Activated naive CD8-positive, alpha-beta T cell treated with anti-CD3 and anti-CD28 coated beads, Interleukin-2, amount 10 ng/mL, durations not matched to agents 7 days and 5 days (primary cell): ENCODE measurements at places on chromosomes 2 and 18. TPM values are rescaled to one million over a fixed set of nuclear protein-coding genes. Genes with fewer than 3 reads are reported as not detected.

Gene GAREM1
- total RNA-seq, result not detected

Gene SAG
- 0.45 TPM for total RNA-seq

Gene PROM2
- total RNA-seq, result 0.82 TPM

Gene GCG
- not detected for total RNA-seq

Gene ANKRD30BL
- 0.20 TPM for total RNA-seq

Gene CAVIN2
- total RNA-seq, result not detected

Gene DHRS9
- 0.34 TPM for total RNA-seq

Gene CREG2
- not detected for total RNA-seq

Gene DNPEP
- total RNA-seq, result 63.2 TPM

Gene IL18R1
- total RNA-seq, result 40.3 TPM

- DNase-seq, result no peak
Measured at GRCh38 chr18:60445341-60445740, 72.8 kb upstream of the MC4R start.

GRCh38 chr2:63861220-63861822, 19.6 kb downstream of the UGP2 start:
- DNase-seq, result peak; percentile 34

DNA sequence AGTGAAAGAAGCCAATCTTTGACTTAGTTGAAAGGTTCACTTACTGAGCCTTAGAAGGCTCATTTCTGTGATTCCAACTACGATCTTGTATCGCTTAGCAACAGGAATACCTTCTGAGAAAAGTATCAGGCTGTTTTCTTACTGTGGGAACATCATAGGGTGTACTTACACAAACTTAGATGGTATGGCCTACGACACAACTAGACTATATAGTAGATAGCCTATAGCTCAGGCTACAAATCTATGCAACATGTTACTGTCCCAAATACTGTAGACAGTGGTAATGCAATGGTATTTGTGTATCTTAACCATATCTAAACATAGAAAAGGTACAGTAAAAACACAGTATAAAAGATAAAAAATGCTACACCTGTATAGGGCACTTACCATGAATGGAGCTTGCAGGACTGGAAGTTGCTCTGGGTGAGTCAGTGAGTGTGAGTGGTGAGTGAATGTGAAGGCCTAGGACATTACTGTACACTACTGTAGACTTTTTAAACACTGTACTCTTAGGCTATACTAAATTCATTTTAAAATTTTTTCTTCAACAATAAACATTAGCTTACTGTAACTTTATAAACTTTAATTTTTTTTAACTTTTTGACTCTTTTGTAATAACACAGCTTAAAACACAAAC, 148.8 kb upstream of the STON1 start:
- no peak for DNase-seq

GRCh38 chr2:111227716-111228141, 107.0 kb downstream of the BCL2L11 start:
- DNase-seq, result no peak

- no peak for DNase-seq
Measured at GRCh38 chr18:7512990-7513389, 54.1 kb upstream of the PTPRM start.

- no peak for DNase-seq
Measured at GRCh38 chr2:214322662-214323061, 88.2 kb upstream of the VWC2L start.

GRCh38 chr18:49227441-49228165, 232.8 kb downstream of the DYM start:
- DNase-seq, result peak; percentile 44

DNA sequence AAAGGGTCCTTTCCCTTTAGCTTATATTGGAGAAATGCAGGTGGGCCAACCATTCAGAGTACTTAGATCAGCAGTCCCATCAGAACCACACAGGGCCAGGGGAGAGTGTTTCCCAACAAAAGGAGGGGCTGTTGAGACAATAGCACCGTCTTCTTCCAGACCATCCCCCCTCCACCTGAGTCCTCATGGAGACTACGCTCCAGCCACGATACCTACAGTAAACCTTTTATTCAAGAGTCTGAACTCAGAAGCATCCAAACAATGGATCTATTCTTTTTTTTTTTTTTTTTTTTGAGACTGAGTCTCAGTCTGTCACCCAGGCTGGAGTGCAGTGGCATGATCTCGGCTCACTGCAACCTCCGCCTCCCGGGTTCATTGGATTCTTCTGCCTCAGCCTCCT, 25.7 kb upstream of the ZNF532 start:
- no peak for DNase-seq
